ENCODE measurements at places on chromosomes 4 and X.

DNA sequence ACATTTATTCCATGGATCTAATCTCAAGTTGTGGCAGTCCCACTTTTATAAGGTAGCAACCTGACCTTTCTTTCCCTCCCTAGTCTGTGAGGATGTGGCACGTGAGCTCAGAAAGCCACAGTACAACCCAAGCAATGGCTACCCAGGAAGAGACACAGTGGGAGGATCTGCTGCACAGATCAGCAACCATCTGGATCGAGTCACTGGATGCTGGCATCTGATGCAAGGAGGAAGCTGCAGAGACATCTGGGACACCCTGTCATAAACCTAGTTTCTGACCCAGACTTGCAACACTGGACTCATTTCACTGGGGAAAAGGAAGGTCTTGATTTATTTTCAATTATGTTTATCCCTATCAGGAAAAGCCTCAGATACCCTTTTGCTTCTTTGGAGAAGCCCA, 327.1 kb downstream of the PAPSS1 start:
- peak; percentile 38 for DNase-seq

- peak; percentile 19 for DNase-seq
These were observed 74.4 kb upstream of the DYNLT3 start for GRCh38 chrX:37921758-37922157.

- DNase-seq, result no peak
These were observed 191.8 kb downstream of the ADAM29 start for GRCh38 chr4:175109933-175110332.

- no peak for DNase-seq
These were observed 984.2 kb upstream of the ADGRL3 start for GRCh38 chr4:60215906-60216305.

- no peak for DNase-seq
These were observed 25.3 kb downstream of the USP46 start for GRCh38 chr4:52633846-52634245.

DNA sequence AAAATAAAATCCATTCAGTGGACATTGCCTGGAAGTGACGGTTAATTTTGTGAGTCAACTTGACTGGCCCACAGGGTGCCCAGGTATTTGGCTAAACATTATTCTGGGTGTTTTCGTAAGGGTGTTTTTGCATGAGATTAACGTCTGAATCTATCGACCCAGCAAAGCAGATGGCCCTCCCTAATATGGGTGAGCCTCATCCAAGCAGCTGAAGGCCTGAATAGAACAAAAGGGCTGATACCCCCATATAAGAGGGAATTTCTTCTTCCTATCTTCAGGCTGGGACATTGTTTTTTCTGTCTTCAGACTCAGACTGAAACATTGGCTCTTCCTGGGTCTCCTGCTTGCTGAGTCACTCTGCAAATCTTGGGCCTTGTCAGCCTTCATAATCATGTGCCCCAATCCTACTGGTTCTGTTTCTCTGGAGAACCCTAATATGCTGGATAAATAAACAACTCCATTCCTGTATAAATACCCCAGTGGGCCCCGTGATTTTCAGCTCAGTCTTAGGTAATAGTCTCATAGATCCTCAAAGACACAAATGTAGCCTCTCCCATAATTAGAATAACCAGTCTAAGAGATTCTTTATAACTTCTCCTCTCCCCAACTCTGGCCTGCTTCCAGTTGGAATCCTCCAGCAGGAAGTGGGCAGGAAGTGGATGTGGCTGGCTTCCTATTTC, 33.1 kb upstream of the DDX3X start:
- no peak for DNase-seq

DNA sequence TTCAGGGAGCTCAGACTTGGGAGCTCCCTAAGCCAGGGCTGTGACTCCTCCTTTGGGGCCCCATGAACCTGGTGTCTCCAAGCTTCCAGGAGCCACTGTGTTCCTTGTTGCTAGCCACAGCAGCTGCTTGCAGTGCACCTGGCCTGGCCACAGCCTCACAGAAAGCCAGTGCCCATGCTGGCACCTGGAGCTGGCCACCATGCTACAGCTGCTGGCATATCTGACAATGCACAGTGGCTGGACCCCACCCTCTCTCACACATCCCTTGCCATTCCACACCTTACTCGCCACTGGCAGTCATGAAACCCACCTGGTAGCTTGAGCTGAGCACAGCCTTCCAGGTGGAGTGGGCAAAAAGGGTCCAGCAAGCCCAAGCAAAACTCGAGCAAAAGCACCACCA, 441.7 kb downstream of the ARAP2 start:
- DNase-seq, result no peak

GRCh38 chr4:20462426-20463175, 210.9 kb downstream of the SLIT2 start:
- no peak for DNase-seq

DNA sequence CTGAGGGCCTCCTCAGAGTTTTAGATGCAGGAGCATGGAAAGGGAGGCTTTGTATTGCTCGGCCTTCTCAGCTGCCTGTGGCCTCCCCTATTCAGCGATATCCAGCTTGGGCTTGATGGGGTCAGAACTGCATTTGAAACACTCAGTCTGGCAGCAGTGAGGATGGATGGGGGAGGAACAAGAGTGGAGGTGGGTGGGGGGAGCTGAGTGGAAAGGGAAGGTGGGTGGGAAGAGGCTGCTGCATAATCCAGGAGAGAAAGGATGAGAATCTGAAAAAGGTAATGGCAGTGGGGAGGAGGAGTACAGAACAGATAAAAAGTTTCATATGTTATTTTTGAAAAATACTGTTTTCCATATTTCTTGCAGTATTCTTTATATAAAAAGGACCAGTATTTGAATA, 202.7 kb downstream of the SLC4A4 start:
- no peak for DNase-seq

GRCh38 chr4:46392421-46392820, 2.5 kb upstream of the GABRA2 start:
- DNase-seq, result no peak

DNA sequence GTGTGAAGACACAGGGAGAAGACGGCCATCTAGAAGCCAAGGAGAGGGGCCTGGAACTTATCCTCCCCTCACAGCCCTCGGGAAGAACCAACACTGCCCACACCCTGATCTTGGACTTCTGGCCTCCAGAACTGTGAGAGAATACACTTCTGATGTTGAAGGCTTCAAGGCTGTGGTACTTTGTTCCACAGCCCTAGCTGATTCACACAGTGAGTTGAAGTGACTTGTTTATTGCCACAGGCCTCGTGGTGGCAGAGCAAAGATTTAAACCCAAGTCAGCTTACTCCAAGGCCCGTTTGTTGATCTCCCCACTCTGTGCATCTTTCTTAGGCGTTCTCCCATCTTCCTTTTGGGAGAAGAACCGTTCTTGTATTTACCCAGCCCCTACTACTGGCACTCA, 72.8 kb downstream of the CYTL1 start:
- no peak for DNase-seq

DNA sequence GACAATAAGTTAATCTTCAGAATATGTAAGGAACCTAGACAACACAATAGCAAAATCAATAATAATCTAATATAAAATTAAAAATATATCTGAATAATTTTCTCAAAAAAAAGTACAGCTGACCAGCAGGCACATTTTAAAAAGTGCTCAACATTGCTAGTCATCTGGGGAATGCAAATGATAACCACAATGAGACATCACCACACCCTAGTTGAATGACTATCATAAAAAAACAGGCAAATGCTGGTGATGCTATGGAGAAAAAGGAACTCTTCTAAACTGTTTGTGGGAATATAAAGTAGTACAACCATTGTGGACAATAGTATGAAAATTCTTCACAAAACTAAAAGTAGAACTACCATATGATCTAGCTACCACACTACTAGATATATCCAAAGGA, 956.9 kb upstream of the NDST4 start:
- no peak for DNase-seq

DNA sequence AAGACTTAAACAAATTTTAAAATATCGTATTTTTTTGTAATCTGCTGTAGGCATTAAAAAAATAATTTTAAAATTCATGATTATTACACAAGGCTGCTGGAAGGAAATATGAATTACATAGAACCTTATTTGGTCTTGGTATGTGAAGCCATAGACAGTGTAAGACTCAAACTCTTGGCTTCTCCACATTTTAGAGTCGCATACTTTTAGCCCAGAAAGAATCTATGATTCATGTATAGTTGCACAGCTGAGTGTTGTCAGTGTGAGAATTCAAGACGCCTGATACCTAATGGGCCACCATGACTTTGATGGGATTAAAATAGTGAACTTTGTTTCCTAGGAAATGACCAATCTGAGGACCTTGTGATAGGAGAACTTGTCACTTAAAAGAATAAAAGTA, 1.4 kb downstream of the INTU start:
- DNase-seq, result peak; percentile 27

DNA sequence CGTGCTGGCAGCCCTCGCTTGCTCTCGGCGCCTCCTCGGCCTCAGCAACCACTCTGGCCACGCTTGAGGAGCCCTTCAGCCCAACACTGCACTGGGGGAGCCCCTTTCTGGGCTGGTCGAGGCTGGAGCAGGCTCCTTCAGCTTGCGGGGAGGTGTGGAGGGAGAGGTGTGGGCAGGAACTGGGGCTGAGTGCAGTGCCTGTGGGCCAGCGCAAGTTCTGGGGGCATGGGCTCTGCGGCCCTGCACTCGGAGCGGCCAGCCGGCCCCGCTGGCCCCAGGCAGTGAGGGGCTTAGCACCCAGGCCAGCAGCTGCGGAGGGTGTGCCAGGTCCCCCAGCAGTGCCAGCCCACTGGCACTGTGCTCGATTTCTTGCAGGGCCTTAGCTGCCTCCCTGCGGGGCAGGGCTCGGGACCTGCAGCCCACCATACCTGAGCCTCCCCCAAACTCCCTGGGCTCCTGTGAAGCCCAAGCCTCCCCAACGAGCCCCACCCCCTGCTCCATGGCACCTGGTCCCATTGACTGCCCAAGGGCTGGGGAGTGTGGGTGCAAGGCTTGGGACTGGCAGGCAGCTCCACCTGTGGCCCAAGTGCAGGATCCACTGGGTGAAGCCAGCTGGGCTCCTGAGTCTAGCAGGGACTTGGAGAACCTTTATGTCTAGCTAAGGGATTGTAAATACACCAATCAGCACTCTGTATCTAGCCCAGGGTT, 556.8 kb downstream of the GABRG1 start:
- DNase-seq, result no peak

DNA sequence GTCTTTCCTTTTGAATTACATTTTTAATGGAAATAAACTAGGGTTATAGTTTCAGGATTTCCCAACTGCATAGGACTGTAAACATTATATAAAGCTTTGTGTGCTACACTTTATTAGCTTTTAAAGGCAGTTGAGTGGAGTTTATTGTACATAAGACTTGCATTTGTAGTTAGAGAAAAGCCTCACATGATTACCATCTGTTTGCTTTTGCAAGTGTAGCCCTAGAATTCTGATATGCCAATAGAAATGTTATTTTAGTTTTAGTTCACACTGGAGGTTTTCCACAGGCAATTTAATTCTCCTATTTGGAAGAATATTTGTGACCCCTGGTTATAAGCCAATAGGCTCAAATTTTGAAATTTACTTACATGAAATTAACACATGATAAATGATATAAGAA, 41.3 kb upstream of the ANK2 start:
- no peak for DNase-seq

GRCh38 chr4:159697322-159698283, 594.7 kb downstream of the RAPGEF2 start:
- DNase-seq, result no peak

Measured in GM04504 (cell line).